ENCODE measurements at places on chromosomes 4 and X.

GRCh38 chrX:48021026-48021900 is 14.5 kb downstream of the SPACA5 start:
- peak; percentile 90 for DNase-seq

GRCh38 chr4:102754044-102754443 is 6.7 kb downstream of the MANBA start:
- DNase-seq: no peak

DNA sequence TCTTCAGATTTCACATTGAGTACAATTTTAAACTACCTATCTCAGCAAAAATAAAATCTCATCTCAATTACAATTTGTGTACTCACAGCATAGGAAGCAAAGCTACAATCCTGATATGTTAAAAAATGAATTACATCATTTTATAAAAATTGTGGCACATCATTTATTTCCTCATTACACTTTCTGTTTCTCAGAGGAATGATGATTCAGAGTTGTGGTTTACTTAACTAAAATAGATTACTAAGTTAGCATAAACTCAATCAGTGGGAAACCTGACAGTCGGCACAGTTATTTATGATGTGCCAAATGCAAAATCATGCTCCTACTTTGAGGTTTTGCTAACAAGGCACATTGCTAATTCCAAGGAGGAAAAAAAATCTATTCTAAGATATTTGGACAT is 325.0 kb downstream of the FBXO8 start:
- DNase-seq: peak; percentile 58

DNA sequence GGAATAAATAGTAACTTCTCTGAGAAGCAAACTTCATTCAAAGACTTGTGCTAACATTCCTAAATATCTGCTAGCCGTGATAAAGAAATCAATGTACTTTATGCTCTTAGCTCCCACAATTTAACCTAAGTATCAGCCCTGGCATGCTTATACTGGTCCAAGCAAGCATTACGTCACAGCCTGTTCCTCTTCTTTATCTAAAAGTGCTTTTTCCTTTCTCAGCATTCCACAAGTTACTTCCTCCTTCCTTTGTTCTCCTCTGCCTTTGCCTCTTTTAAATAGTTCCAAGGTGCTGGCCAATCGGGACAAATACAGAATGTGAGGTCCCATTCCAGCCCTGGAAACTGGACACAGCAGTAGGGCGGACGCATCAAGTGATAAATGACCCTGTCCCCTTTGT is 249.6 kb downstream of the DHRSX start:
- no peak for DNase-seq

GRCh38 chrX:153829799-153830639 is at the start of gene PDZD4:
PDZD4 (minus strand) TSS chrX:153830544; CDS start chrX:153830298, 246 bp downstream.
- DNase-seq: no peak

DNA sequence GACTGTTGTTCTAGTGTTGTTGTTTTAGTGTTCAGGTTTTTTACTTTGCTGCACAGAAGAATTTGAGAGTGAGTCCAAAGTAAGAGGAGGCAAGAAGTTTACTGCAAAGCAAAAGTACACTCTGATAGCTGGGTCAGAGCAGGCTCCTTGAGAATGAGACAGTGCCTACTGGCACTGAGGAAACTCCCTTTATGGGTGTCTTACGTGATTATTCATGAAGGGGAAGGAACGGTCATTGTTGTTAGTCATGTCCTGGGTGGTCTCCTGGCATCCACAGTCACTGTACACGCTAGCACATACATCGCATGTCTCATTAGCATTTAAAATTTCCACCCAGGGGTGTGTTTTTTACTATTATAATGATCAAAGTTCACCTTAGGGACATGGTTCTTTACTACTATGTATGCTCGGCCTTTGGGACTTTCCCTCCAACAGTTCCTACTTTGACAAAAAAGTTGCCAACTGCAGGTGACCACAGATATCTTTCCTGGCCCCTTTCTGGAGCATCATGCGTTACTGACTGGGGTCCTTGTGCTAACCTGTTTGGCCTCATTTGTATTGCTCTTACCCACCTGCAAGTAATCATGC is 688.9 kb upstream of the AMOT start:
- no peak for DNase-seq

- no peak for DNase-seq
Measured at GRCh38 chr4:165662341-165662740, 210.7 kb upstream of the TLL1 start.

Data from choroid plexus epithelial cell (primary cell).